Right ventricle myocardium inferior (tissue), 1 donor: ENCODE measurements at places on chromosomes 3 and 15. TPM values are rescaled to one million over a fixed set of nuclear protein-coding genes. Genes with fewer than 3 reads are reported as not detected.

ACP3 gene
- 2.0 TPM for total RNA-seq

DNA sequence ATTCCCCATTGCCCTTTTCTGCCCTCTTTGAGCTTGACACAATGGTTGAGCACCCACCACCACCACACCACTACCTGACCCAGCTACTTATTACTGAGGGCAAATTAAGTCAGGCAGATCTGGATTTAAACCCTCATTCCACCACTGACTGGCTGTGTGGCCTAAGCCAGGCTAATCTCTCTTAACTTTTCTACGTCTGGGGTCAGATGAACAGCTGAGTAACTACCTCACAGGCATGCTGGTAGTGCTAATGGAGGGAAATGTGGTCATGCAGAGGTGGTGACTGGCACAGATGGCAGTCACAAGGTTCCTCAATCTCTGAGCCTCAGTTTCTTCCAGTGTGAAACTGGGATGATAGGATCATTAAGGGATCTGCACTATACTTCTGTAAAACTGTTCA, 4.3 kb upstream of the MRPS25 start:
- no peak for DNase-seq

- DNase-seq = no peak
Observed at GRCh38 chr3:11776346-11776745, 70.3 kb downstream of the TAMM41 start.

VPS39 gene
- 43.0 TPM for total RNA-seq
